ENCODE measurements at places on chromosomes 3 and 15.
A peak's percentile ranks its signal among the peaks of the same experiment; 100 is the strongest.

DNA sequence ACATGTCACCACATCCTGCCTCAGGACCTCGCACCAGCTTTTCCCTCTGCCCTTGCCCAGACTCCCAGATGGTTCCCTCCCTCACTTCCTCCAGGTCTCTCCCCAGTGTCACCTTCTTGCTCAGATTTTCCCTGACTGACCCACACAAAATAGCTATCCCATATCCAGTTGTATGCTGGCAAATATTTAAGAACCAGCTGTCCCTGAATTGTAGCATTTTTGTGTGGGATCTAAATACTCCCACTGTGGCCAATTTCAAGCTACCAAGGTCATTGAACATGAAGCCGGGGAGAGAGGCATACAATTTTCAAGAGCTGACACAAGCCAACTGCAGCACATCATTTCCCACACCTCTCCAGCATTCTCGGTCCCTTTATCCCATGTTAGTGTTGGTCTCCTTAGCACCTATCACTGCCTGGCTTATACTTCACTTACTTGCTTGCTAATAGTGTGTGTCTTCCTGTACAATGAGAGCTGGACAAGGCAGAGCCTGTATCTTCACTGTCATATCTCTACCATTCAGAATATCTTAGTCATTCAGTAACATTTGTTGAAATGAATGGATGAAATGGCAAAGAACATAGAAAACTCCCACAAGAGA, 101.3 kb upstream of the CTNNB1 start:
- DNase-seq, result no peak

DNA sequence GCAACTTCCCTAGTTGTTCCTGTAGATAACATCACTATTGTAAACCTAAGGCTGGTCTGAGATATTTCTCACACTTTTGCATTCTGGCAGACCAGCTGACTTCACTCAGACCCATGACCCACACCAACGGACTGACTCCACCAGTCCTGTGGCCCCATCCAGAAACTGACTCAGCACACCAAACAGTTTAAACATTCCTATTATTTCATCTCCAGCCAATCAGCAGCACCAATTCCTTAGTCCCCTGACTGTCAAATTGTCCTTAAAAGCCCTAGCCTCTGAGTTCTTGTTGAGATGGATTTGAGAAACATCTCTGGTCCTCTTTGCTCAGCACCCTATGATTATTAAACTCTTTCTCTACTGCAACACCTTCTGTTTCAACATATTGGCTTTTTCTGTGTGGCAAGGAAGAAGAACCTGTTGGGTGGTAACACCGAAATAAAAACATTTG, 12.2 kb upstream of the IDH2 start:
- DNase-seq, result no peak

- peak; percentile 66 for DNase-seq
Measured at GRCh38 chr3:134600685-134601463, 49.9 kb downstream of the KY start.

GRCh38 chr3:153246806-153247205, 84.8 kb downstream of the RAP2B start:
- no peak for DNase-seq

- no peak for DNase-seq
Measured at GRCh38 chr15:62989366-62990055, 53.0 kb upstream of the TPM1 start.

- DNase-seq, result no peak
Measured at GRCh38 chr3:154795582-154795981, 284.5 kb upstream of the MME start.

DNA sequence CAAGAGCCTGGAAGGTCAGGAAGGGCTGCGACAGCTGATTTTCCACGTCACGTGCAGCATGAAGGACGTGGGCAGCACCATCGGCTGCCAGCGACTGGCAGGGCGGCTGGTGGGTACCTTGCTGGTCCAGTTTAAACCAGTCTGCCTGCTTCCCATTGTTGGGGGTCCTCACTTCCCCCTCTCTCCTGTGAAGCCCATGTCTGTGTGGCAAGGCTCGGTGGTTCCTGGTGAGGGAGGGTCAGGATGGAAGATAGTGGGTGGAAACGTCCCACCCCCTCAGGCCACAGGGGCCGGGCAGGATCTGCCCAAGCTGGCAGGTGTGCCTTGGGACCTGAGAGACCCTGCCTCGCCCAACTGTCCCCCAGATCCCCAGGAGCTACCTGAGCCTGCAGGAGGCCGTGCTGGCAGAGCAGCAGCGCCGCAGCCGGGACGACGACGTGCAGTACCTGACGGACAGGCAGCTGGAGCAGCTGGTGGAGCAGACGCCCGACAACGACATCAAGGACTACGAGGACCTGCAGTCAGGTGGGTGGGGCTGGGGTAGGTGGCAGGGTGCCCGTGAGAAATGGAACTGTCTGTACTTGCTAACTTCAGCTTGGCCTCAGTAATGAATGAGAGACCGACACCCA, 108.2 kb downstream of the LRRK1 start:
- no peak for DNase-seq

DNA sequence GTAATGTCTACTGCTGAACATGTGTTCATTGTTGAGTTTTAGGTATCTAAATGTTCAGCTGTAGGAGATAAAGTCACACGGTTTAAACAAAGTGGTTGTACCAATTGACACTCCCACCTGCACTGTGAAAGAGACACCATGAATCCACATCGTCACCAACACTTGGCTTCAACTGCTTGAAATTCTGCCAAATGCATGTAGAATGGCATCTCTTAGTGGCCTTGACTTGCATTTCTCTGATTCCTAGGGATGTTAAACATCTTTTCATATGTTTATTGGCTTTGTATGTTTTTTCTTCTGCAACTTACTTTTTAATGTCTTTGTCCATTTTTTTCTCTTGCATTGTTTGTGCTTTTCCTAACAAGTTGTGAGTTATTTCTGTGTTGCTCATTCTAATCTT, 43.4 kb downstream of the RPLP1 start:
- DNase-seq, result no peak

- DNase-seq, result no peak
Measured at GRCh38 chr3:48038971-48039481, 22.8 kb upstream of the MAP4 start.

DNA sequence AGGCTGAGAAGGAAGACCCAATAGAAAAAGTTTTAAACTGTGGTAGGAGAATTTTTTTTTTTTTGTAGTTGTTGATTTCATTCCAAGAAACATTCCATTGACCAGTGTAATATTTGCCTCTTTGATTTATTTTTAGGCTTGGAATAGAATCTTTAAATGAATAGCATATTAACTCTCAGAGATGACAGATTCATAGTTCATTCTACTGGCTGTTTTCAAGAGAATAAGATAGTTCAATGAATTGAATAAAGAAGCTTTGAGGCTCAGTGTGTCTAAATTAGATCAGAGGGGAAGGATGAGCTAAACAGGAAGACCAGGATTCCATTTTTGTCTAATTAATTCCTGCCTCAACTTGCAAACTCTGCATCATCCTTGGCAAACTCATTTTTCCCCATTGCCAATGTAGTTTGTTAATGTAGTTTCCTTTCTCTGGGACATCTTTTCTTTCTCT, 98.4 kb downstream of the NAALADL2 start:
- no peak for DNase-seq

- DNase-seq, result no peak
Measured at GRCh38 chr3:7876741-7877297, 624.8 kb upstream of the LMCD1 start.

DNA sequence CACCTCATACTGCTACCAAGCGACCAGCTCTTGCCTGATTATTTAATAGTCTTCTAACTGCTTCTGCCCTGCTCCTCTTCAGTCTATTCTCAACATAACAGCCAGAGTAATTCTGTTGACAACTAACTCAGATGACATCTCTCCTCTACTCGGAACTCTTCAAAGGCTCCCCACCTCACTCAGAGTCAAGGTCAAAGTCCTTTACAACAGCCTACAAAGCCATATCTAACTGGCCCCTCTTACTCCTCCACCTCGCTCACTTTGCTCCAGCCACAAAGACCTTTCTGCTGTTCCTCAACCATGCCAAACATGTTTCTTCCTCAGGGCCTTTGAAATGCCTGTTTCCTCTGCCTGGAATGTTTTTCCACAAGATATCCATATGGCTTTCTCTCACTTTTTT, 43.6 kb downstream of the PIK3R4 start:
- no peak for DNase-seq

DNA sequence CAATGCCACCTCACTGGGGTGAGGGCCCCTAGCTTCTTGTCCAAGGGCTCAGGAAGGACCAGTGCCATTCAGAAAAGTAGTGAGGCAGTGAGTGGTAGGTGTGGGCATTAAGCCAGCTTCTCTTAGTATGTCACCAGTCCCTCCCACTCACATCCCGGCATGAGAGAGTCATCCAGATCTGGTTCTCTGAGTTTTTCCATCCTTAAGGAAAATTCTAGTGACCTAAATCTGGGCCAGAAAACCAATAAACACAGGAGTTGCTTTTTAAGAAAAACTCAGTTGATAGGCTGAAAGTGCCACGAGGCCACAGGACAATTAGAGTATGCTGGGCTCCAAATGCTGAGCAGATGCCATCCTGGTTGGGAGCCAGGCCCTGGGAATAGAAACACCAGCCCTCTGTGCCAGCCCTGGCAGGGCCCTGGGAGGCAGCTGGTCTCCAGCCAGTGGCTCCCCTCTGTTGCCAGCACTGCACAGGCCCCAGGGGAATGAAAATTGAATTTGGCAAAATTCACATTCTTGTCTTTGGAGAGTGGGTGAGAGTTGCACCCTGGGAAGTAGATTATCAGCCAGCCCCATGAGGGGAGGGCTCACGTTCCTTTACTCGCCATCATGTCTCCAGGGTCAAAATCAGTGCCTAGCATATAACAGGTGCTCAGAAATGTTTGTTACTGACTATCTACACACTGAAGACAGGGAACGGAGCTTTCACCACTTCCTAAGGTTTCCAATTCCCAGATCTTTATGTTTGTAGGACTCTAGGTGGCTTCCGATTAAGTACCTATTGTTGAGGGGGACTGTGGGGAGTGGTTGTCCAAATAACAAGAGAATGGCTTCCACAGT, 52.8 kb downstream of the FAM43A start:
- DNase-seq, result peak; percentile 47

- DNase-seq, result no peak
Measured at GRCh38 chr3:94402126-94402525, 339.3 kb downstream of the NSUN3 start.

Measured in GOT3 (cell line).